SHP77 (cell line): ENCODE measurements at places on chromosomes 4 and X.
A peak's percentile ranks its signal among the peaks of the same experiment; 100 is the strongest.

DNA sequence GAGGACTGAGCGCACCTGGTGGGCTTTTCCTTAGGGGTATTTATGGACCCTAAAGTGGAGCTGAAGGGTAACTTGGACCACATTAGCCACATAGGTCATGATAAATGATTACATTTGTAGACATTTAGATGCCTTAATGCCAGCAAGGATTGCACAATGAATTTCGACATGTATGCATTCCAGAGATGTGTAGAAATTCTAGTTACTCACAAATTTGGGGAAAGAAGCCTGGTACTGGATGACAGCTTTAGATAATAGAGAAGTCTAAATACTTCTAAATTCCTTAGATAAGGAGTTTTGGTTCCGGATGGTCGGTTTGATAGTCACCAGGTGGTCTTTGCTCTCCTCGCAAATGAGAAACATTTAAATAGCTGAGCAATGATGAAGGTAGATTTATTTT is 609.5 kb upstream of the PRKX start:
- DNase-seq, result no peak

- DNase-seq, result no peak
Observed at GRCh38 chr4:108303488-108304177, 134.9 kb upstream of the LEF1 start.

DNA sequence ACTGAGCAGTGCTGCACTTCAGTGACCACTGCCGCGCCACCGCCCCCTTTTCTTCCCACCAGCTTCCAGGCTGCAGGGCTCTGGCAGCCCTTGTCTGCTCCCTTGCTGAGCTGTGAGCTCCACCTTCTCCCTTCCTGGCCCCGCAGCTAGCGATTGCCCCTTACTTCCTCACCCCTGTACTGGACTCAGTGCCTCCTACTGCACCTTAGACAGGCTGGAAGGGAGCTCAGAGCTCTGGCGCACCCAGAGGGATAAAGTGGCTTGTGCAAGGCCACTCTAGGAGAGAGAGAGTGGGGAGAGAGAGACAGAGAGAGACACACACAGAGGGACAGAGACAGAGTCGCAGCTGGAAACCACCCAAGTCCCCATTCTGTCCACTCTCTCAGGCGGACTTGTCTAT is 6.0 kb downstream of the RASL11B start:
- DNase-seq, result peak; percentile 53

GRCh38 chr4:52713456-52713937 is 37.7 kb downstream of the ERVMER34-1 start:
- DNase-seq, result no peak

DNA sequence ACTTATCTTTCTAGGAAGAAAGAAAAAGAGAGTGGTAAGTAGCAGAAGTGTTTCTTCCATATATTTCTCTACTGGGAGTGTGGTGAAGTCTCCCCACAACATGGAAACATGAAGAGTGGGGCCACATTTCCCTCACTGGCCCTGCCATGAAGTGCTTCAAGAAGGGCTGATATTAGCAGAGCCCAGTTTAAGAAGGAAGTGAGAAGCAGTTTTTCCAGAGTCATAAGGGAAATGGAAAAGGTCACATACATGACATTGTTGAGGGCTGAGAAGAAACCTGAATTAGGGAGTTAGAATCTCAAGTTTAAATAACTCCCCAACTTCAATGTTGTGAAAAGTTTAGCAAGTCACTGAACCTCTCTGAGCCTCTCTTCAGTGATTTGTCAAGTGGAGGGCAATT is 171.9 kb upstream of the RBPJ start:
- no peak for DNase-seq

- DNase-seq, result no peak
Observed at GRCh38 chrX:110021258-110022022, 18.5 kb downstream of the TMEM164 start.

- DNase-seq, result no peak
Observed at GRCh38 chrX:154458954-154459778, 1.1 kb downstream of the PLXNA3 start.

- DNase-seq, result no peak
Observed at GRCh38 chr4:11774346-11774745, 345.7 kb upstream of the HS3ST1 start.

DNA sequence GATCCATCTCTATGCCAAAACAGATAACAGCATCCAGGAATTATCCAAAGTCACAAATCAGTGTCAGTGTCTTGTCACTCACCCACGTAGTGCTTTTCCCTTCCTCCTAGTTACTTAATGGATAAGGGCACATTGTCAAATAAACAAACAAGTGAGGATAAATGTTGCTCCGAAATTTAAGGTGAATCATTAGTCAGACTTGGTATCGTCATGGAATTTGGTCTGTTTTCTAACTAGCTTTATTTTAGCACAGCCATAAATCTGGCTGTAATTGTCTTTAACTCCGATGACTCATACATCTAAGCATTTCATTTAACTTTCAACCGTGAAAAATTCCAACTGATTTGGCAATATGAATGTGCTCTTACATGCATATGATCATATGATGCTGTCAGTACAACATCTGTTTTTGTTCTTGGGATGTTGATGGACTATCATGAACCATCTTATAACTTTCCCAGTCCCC is 83.3 kb downstream of the SNCA start:
- DNase-seq, result no peak

GRCh38 chr4:1305261-1305711 is 15.6 kb downstream of the MAEA start:
- DNase-seq, result no peak

- no peak for DNase-seq
Observed at GRCh38 chr4:80876810-80877209, 153.7 kb upstream of the BMP3 start.

GRCh38 chrX:19245711-19246269 is 97.9 kb upstream of the PDHA1 start:
- no peak for DNase-seq

DNA sequence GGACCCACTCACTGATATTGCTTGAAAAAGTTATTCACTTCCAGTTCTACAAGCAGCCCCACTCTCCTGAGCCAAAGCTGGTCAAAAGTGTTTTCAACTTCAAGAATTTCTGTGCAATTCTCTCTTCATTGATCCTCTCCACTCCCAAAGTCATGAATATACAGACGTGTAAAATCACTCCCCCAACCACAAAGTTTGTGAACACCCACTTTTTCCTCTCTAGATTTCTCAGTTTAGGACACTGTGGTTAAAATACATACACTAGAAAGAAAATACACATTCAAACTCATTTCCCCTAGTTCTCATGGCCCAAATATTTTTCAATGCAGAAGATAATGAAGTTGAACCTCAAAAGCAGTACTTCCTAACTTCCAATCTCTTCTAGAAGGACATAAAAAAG is 116.3 kb downstream of the MSN start:
- no peak for DNase-seq

- DNase-seq, result no peak
Observed at GRCh38 chr4:7988437-7988836, 48.8 kb upstream of the AFAP1 start.

DNA sequence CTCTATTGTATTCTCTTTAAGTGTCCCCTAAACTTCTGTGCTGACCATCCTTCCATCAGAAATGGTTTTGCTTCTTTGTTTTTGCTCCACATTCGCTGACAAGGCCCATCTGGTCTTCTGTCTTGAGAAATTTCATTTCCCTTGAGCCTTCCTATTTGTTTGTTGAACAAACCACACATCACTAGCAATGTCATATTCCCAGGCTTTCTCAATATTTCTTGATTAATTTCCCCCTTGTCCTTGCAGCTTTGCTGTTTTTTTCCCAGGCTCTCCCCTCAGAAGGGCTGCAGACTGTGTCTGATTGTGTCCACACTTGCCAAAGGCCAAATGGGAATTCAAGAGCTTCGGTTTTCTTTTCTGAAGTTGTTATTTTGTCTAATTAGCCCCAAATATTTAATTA is 158.9 kb downstream of the MID1IP1 start:
- no peak for DNase-seq

GRCh38 chr4:108336076-108336475 is 167.3 kb upstream of the LEF1 start:
- DNase-seq, result no peak

GRCh38 chr4:141905751-141906150 is 269.4 kb downstream of the IL15 start:
- no peak for DNase-seq

- no peak for DNase-seq
Observed at GRCh38 chrX:46444011-46444410, 101.2 kb downstream of the ZNF674 start.

DNA sequence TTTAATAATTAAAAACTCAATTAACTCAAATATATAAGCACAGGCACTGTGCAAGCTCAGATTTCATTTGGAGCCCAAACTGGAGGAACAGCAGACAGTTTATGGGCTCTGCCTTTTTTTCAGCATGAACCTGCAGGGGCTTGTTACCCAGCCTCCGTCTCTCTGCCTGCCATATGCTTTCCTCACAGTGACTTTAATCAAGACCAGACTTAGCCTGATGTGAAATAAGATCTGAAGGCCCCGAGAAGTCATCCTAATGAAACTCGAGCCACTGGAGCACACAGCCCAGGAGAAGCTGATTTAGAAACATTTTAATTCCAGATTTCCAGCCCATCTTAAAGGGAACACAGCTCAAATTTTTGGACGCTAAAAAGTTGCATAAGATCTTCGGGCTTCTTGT is 55.6 kb downstream of the SPATA18 start:
- no peak for DNase-seq

DNA sequence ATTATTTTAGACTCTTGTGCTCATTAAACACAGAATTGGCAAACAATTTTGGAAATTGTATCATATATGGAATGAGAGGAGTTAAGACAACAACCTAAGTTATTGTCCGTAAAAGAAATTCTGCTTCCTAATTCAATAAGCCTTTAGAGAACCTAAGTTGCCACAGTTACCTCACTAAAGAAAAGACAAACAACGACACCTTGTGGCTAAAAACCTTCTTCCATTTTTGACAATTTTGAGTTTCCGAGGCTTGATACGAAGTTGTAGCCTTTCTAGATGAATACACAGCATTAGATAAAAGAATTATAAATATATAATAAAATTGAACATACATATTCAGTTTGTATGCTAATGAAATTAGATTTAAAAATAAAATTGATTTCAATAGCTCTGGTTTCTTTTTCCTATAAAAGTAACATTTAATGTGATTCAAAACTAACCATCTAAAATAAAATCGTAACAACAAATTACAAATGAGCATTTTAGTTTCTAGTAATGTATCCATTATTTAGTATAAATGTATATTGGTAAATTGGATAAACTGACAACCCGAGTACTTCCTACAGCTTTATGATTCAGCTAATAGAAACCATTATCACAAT is 275.1 kb downstream of the GPM6A start:
- peak; percentile 33 for DNase-seq

GRCh38 chr4:69995526-69996016 is at the start of gene STATH:
Gene STATH, plus strand, starts transcription at chr4:69995966. Its CDS starts 2,472 bp downstream, at chr4:69998438.
- no peak for DNase-seq

DNA sequence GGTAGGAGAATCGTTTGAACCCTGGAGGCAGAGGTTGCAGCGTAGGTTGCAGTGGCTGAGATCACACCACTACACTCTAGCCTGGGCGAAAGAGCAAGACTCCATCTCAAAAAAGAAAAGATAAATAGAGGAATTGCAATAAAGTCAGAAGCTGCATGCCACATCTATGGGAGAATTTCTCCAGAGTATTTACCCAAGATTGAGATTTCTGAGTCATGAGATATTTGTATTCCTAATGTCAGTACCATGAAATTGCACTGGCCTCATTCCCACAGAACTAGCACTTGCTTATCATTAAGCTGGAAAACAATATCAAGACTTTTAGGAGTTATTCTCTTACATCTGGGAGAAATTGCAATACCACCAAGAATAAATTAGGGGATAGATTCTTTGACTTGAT is 37.4 kb downstream of the ASIC5 start:
- no peak for DNase-seq

- no peak for DNase-seq
Observed at GRCh38 chr4:48252313-48252712, 17.3 kb downstream of the TEC start.

DNA sequence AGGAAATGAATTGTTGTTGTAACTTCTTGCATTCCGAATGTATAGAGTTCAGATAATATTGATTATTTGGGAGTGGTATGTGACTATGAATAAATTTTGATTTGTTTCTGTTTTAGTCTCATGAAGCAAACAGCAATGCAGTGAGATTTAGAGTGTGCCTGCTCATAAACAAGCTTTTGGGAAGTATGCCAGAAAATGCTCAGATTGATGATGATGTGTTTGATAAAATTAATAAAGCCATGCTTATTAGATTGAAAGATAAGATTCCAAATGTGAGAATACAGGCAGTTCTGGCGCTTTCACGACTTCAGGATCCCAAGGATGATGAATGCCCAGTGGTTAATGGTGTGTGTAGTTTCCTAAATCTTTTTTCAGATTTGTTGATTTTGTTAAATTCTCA is 2.0 kb downstream of the NCAPG start:
- DNase-seq, result no peak

GRCh38 chrX:107878106-107878505 is 52.4 kb downstream of the MID2 start:
- no peak for DNase-seq

DNA sequence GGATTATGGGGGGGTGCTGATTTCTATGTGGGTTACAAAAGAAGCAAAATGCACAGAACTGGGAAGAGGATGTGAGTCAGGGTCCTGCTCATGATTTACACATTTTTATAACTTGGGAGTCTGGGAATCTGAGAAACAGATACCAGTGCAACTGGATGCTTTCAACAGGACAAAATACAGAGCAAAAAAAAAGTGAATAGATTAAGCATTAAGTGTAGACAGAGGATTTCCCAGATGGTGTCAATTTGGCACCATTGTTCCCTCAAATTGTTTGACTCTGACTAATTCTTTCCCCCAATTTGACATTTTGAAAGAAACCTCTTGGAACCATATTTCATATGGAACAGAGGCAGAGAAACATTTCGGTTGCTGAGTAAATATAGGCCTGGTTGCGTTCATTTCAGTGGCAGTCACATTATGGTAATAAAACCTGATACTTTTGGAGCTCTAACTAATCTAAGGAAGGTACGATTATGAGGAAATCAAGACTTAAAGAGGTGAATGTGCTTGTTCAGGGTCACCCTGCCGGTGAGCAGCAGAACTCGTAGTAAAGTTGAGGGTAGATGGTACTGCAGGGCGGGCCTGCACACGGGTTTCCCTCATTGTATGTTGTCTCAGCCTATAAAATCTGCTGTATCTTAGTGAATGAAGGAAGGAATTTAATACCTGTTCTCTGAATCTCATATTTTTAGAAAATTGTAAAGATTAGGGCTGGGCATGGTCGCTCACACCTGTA is 18.7 kb upstream of the CDKL5 start:
- no peak for DNase-seq
